Hepatocyte (in vitro differentiated cells): ENCODE measurements at places on chromosomes 2 and 18.

DNA sequence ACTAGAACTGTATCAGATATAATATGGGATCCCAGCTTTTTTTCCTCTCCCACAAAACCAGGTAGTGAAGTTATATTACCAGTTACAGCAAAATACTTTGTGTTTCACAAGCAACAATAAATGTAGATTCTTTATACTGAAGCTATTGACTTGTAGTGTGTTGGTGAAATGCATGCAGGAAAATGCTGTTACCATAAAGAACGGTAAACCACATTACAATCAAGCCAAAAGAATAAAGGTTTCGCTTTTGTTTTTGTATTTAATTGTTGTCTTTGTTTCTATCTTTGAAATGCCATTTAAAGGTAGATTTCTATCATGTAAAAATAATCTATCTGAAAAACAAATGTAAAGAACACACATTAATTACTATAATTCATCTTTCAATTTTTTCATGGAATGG lies 77.7 kb upstream of the CSRNP3 start:
- no peak for DNase-seq

GRCh38 chr18:45802814-45803492 lies 22.5 kb upstream of the SIGLEC15 start:
- peak; percentile 78 for DNase-seq

GRCh38 chr18:28952339-28952738 lies 775.4 kb upstream of the CDH2 start:
- DNase-seq = no peak

DNA sequence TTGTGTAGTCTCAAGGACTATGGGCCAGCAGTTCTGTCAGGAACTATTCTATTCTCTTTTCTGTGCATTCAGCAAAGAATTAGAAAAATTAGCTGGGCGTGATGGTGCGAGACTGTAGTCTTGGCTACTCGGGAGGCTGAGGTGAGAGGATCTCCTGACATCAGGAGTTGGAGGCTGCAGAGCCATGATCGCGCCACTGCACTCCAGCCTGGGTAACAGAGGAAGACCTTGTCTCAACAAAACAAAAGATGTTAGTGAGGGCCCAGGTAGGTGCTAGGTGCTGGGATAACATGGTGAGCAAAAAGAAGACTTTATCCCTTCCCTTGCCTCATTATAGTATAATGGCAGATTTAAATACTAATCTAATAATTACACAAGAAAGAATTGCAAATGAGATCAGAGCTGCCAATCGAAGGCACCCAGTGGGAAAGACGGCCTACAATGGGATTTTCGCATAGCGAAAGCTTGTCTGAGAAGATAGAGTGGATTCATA lies 447 bp upstream of the MRPL19 start:
- no peak for DNase-seq
